ENCODE measurements at places on chromosomes 16 and 17.

DNA sequence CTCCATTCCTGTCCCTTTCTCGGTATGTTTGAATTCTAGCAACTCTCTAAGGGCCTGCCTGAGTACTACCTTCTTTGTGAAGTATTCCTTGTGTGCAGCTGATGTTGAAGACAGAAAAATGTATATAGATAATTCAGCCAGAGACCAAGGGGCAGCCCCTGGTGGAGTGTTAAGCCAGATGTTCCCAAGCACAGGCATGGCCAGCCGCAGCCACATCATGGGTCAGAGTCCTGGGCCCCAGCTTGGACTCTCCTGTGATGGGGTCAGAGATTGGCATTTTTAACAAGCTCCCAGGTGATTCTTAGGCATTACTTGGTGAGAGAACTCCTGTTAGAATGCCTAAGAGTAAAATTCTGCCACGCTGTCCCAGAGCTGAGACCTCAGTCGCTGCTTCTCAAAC lies 100.8 kb downstream of the IRF8 start:
- DNase-seq: no peak

DNA sequence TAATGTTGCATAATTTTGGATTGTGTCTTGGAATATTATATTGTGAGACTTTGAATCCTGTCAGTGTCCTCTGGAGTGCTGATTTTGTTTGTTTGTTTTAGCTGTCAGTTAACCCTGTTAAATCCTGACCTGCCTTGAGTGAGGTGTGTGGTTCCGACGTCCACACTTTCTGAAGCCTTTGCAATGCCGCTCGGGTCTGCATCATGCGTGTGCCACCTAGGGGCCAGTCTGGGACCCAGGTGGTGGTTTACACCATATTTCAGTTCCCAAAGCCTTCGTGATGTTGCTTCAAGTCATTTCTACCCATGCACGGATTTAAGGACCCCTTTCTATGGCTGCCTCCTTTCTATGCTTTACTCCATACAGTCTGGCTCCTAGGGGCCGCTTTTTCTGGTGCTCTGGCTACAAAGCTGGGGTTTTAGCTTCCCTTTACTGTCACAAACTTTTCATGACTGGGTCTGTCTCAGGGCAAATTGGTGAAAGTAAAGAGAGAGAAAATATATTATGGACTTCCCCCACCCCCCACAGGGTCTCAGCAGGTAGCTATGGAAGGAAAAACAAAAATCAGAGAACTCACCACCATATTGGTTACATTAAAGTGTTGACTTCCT lies 11.4 kb upstream of the OR4D1 start:
- DNase-seq: no peak

DNA sequence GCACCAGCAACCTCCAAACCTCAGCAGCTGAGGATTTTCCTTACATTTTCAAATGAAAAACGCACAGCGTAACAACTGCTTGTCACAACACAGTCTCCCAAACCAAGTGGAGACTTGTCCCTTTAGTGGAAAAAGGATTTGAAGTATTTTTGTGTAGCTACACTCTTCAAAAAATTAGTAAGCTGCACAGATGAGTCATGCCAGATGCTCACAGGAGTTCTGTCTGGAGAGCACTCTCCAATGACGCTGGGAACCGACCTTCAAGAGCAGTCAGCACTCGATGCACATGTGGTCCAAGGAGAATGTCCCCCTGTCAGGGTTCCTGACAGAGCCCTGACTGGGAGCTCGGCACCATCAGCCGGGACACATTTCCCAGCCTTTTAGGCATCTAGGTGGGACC lies 39.8 kb downstream of the MAP1LC3B start:
- no peak for DNase-seq

DNA sequence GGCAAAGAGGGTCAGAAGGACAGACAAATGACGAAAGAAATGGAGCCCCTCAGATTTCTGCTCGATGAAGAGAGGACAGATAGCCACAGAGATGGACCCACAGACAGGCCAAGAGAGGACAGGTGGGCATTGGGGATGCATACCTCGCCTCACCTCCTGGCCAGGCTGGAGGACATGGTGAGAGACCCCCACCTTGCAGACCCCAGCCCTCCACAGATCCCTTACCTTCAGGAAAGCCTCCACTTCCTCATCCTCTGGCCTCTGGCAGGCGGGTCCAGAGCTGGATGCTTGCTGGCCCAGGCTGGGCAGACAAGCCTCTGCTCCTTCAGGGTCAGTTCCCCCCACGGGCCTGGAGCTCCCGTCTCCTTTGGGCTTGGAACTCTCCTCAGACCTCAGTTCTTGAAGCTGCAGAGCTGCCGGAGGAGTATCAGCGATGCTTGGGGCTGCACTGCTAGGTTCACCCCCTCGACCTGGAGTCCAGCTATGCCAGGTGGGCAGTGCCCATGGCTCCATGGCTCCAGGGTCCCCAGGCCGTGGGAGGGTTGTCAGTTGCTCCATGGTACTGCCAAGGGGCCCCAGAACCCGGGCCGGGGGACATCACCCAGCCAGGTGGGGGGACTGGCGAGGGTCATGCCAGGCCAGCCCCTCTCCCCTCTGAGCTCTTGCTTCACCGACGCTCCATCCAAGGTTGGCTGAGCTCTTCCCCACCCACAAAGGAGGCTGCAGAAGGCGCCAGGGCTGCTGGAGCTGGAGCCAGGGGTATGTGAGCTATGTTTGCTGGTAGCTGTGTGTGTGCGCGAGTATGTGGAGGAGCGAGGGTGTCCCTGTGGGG lies 1.0 kb downstream of the TSPOAP1 start:
- DNase-seq: peak; percentile 41

- no peak for DNase-seq
Observed at GRCh38 chr16:68997564-68997963, 107.9 kb upstream of the HAS3 start.

- no peak for DNase-seq
Observed at GRCh38 chr16:13036600-13036999, 135.2 kb downstream of the SHISA9 start.

GRCh38 chr17:81821603-81822311 lies 11.3 kb downstream of the MCRIP1 start:
- DNase-seq: peak; percentile 81

DNA sequence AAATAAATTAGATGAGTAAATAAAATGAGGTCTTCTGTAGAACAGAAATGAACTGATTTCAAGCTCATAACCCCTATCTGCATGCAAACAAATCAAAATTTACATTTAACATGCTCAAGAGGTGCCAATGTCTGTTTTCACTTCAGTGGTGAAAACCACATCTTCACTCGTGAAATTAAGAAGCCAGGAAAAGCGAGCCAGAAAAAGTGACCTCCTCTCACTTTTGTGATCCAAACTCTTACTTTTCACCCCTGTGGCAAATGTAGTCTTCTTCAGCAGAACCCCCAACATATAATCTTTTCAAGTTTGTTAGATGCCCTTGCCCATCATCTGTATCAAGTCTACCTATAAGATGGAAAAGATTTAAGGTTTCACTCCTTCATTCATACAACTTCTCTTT lies 9.5 kb upstream of the QRICH2 start:
- DNase-seq: no peak

DNA sequence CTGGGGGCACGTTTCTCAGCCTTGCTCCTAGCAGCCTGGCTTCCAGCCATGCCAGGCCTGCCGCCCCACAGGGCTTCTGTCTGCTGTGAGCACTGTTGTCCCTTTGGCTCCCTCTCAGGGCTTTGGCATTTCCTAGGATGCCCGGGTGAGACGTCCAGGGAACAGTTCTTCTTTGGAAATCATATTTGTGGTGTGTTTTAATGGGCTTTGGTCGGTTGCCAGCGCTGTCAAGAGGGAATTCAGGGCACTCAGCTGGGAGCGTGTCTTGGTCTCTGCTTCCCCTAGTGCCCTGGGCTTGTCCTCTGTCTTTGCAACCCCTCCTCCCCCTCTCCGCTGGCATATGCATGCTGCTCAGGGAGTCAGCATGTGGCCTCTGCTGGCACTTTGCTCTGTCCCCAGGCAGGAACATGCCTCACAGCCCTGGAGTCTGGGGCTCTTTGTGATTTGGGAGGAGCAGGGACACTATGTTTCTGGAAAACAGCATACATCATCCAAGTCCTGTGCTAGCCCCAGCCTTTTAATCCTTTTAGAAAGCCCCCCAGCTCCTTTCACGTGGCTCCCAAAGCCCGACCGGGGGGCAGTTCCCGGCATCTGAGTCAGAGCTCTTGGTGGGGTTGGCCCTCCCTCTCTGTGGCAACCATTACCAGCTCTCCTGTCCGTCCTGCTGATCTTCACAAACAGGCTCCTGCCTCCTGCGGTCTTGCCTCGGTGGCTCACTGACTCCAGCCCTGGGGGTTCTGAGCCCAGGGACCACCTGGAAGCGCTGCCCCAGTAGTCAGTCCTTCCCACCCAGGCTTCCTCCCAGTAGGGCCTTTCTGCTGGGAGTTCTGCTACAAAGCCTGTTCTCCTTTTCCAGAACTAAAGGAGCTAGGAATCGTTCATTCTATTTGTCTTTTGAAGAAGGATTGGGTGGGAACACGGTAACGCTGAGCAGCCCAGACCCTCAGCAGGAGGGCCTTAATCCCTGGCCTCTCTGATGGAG lies 26.7 kb downstream of the SAP30BP start:
- DNase-seq: no peak

All from inflammatory macrophage (primary cell).